ENCODE measurements at places on chromosomes 4 and X. TPM values are rescaled to one million over a fixed set of nuclear protein-coding genes. Genes with fewer than 3 reads are reported as not detected.

GRCh38 chr4:55158957-55159356 lies 33.6 kb upstream of the KDR start:
- no peaks in the 10 kb centered on the region for H3K36me3 ChIP-seq
- no peaks in the 10 kb centered on the region for H3K4me1 ChIP-seq
- no peak overlapping the region for H3K4me3 ChIP-seq
- peaks cover 16% of the 10 kb centered on the region for H3K27me3 ChIP-seq
- H3K27ac ChIP-seq = no peak overlapping the region
- DNase-seq = no peak

The PNMA6F gene
- total RNA-seq = not detected

- peak overlapping the region; percentile 73 for H3K4me3 ChIP-seq
- H3K27me3 ChIP-seq = peaks cover 43% of the 10 kb centered on the region
- peaks cover 2% of the 10 kb centered on the region for H3K36me3 ChIP-seq
- peak overlapping the region; percentile 57 for H3K27ac ChIP-seq
These were observed 12.9 kb downstream of the PPP2R3B start for GRCh38 chrX:373641-374471.

The NKAP gene
- 7.6 TPM for total RNA-seq

GRCh38 chr4:41396214-41396613 lies 139.5 kb downstream of the UCHL1 start:
- no peaks in the 10 kb centered on the region for H3K36me3 ChIP-seq
- no peaks in the 10 kb centered on the region for H3K27me3 ChIP-seq
- no peak overlapping the region for H3K27ac ChIP-seq
- no peak for DNase-seq

DNA sequence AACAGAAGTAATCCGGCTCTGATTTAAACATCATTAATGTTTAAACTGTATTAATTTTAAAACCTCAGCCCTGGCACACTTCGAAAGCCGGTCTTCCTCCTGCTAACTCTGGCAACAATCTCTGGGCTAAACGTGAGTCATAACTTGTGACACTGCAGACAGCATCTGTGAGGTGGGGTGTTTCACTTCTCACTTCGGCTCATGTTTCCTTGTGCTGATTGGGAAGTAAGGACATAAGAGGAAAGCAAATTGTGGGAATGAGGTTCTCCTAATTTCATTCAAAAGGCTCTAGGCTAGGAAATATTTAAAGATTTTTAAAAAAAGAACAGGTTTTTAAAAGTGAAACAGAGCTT lies 139.9 kb upstream of the USP9X start:
- H3K4me1 ChIP-seq = peaks cover 2% of the 10 kb centered on the region
- no peak overlapping the region for H3K27ac ChIP-seq
- H3K4me3 ChIP-seq = no peak overlapping the region
- H3K36me3 ChIP-seq = no peaks in the 10 kb centered on the region
- no peak for DNase-seq

- peaks cover 2% of the 10 kb centered on the region for H3K36me3 ChIP-seq
- no peak within 1 kb of the TSS for H3K4me3 ChIP-seq
- H3K27me3 ChIP-seq = peaks cover 13% of the 10 kb centered on the region
- no peak within 1 kb of the TSS for H3K27ac ChIP-seq
- no peaks in the 10 kb centered on the region for H3K4me1 ChIP-seq
These were observed at the start of gene ENPP6 for GRCh38 chr4:184217634-184218033. Gene ENPP6, minus strand, starts transcription at chr4:184217873. Its CDS starts 54 bp downstream, at chr4:184217819.

The REPS2 gene
- not detected for total RNA-seq

DNA sequence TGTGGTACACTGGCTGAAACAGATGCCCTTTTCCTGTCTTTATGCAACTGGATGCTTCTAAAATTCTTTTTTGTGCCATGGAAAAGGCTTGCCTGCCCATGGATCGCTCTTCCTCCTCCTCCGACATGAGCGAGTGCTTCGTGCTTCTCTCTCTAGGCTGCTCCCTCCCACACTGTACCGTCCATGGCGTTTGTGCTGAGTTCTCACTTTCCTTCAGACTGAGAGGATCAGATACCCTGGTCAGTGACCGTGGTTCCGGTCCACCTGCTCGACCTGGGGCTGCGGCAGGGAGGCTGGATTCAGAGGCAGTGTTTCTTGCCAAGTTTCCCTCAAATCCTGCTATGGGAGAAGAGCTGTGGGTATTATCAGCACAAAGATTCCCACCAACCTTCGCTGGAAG lies 10.2 kb upstream of the CLDN24 start:
- DNase-seq = no peak
- H3K4me3 ChIP-seq = no peak overlapping the region
- no peak overlapping the region for H3K27ac ChIP-seq
- H3K36me3 ChIP-seq = no peaks in the 10 kb centered on the region
- peaks cover 12% of the 10 kb centered on the region for H3K27me3 ChIP-seq

The RADX gene
- 3.6 TPM for total RNA-seq

- H3K4me3 ChIP-seq = no peak overlapping the region
- no peaks in the 10 kb centered on the region for H3K4me1 ChIP-seq
- no peaks in the 10 kb centered on the region for H3K27me3 ChIP-seq
- DNase-seq = no peak
These were observed 177.6 kb downstream of the RNF150 start for GRCh38 chr4:140955641-140956040.

- no peaks in the 10 kb centered on the region for H3K4me1 ChIP-seq
- H3K27ac ChIP-seq = no peak overlapping the region
- DNase-seq = no peak
- no peaks in the 10 kb centered on the region for H3K27me3 ChIP-seq
These were observed 1004.7 kb upstream of the LCORL start for GRCh38 chr4:19026281-19026680.

DNA sequence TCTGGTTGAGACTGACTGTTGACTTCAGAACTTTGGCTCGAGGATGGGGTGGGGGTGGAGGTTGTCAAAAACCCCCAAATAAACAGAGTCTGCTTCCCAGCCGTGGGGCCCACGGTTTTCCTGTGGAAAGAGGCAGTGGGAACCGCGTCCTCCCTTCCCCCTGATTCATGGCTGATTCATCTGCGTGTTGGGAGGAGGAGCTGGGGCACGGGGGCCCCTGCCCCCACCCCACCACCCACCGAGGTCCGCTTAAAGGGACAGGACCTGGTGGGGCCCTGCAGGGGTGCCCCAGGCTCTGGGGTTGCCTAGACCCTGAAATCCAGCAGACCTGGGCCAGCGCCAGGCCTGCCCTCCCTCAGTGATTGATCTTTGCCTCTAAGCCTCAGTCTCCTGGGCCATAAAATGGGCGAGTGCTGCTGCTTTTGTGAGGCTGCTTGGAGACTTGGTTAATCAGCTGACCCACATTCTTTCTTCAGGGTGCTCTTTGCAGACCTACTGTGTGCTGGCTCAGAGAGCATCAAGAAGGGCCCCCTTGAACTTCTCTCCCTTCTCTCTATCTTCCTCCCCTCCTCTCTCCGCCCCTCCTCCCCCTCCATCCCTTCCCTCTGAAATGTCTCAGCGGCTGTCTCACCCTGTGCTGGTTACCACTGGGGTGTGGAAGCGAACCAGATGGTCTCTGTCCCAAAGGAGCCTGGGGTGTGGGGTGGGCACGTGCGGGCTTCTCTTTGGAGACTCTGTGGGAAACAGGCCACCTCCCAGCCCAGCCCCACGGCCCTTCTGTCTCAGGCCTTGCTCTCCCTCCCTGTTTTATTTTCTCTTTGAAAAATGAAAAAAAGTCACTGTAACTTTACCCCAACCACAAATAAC lies 9.1 kb downstream of the HTRA3 start:
- no peaks in the 10 kb centered on the region for H3K36me3 ChIP-seq
- H3K27me3 ChIP-seq = no peaks in the 10 kb centered on the region
- H3K27ac ChIP-seq = no peak overlapping the region
- no peak for DNase-seq
- no peak overlapping the region for H3K4me3 ChIP-seq

- H3K4me3 ChIP-seq = no peak overlapping the region
- DNase-seq = no peak
- H3K36me3 ChIP-seq = no peaks in the 10 kb centered on the region
- no peaks in the 10 kb centered on the region for H3K27me3 ChIP-seq
These were observed 254.2 kb downstream of the DHX15 start for GRCh38 chr4:24330172-24330571.

The GPR50 gene
- not detected for total RNA-seq

The TEX13B gene
- not detected for total RNA-seq

The SEC24B gene
- total RNA-seq = 22.8 TPM

GRCh38 chrX:136193771-136194170 lies 46.4 kb downstream of the FHL1 start:
- no peaks in the 10 kb centered on the region for H3K27me3 ChIP-seq
- H3K27ac ChIP-seq = peak overlapping the region; percentile 80
- H3K4me3 ChIP-seq = peak overlapping the region; percentile 62
- DNase-seq = peak; percentile 27

DNA sequence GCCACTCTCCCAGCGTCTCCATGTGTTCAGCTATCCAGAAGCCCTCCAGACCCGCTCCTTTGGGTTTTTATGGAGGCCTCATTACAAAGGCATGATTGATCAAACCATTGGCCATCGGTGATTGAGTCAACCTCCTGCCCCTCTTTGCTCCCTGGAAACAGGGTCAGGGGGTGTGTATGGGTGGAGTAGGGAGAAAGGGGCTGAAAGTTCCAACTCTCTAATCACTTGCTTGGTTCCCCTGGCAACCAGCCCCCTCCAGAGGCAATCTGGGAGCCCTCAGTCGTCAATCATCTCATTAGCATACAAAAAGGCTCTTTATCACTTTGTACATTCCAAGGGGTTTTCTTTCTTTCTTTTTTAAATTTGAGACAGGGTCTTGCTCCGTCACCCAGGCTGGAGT lies 2.3 kb downstream of the TRIM2 start:
- H3K4me1 ChIP-seq = peaks cover 25% of the 10 kb centered on the region
- no peaks in the 10 kb centered on the region for H3K36me3 ChIP-seq
- H3K27me3 ChIP-seq = peaks cover 21% of the 10 kb centered on the region
- H3K4me3 ChIP-seq = no peak overlapping the region
- no peak overlapping the region for H3K27ac ChIP-seq

- no peak overlapping the region for H3K4me3 ChIP-seq
- DNase-seq = no peak
- no peaks in the 10 kb centered on the region for H3K27me3 ChIP-seq
- H3K4me1 ChIP-seq = peaks cover 3% of the 10 kb centered on the region
These were observed 240.1 kb upstream of the PPP1R2C start for GRCh38 chrX:43018031-43018430.

GRCh38 chr4:153823483-153823882 lies 34.6 kb upstream of the SFRP2 start:
- no peak overlapping the region for H3K4me3 ChIP-seq
- H3K4me1 ChIP-seq = no peaks in the 10 kb centered on the region
- peaks cover 17% of the 10 kb centered on the region for H3K27me3 ChIP-seq
- no peak overlapping the region for H3K27ac ChIP-seq

GRCh38 chr4:186727977-186728519 lies 4.4 kb upstream of the FAT1 start:
- H3K4me3 ChIP-seq = no peak overlapping the region
- H3K27ac ChIP-seq = no peak overlapping the region
- DNase-seq = no peak
- peaks cover 7% of the 10 kb centered on the region for H3K4me1 ChIP-seq

DNA sequence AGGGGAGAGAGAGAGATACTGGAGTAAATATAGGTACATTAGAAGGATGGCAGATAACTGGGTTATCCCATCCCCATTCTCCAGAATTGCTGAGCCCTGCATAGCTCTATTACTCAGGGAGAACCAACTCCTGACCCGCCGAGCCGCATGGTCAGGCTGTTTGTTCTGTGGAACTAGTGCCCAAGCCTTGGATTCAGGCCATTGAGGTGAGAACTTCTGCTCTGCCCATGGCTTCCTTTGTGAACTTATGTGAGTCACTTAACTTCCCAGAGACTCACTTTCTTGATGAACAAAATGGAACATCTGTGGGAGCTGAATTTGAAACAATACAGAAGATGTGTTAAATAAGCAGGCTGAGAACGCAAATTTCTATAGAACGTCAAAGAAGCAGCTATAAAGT lies 54.2 kb downstream of the SPATA18 start:
- no peak overlapping the region for H3K4me3 ChIP-seq
- no peak overlapping the region for H3K27ac ChIP-seq
- no peak for DNase-seq
- H3K36me3 ChIP-seq = no peaks in the 10 kb centered on the region
- H3K27me3 ChIP-seq = no peaks in the 10 kb centered on the region

DNA sequence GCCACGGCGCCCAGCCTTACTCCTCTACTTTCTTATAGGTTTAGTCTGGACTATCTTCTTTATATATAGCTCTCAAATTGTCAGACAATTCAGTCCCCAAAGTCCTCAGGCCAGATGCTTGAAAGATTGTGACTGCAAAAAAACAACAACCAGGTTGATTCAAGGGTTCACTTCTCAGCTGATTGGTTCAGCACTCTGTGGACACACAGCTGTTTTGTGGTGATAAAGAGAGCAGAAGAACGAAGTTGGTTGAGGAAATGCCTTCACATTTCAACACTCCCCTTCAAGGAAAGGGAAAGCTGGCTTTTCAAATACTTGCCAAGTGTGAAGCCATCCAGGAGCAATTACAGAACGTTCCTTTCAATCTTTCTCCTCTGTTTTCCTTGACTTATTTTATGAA lies 166.8 kb downstream of the SHROOM3 start:
- H3K4me3 ChIP-seq = no peak overlapping the region
- DNase-seq = no peak
- H3K27ac ChIP-seq = no peak overlapping the region
- no peaks in the 10 kb centered on the region for H3K4me1 ChIP-seq
- peaks cover 5% of the 10 kb centered on the region for H3K27me3 ChIP-seq
- H3K36me3 ChIP-seq = no peaks in the 10 kb centered on the region

DNA sequence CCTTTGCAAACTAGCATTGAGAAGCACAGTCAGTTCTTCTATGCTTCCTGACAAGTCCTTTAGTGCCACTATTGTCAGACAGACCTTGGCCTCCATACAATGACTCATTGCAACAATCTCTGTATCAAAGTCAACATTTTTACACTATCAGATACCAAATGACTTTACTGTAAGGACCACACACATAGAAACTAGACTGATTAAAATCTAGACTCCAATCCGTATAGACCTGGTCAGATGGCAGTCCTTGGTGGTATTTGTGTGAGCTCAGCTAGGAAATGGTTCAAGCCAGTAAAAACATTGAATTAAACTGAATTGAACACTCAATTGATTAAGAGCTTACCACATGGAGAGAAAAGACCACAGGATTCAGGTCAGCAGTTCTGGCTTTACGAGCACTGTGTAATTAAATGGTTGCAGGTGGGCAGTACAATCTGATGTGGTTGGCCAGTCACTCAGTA lies 549.8 kb upstream of the LCORL start:
- H3K36me3 ChIP-seq = no peaks in the 10 kb centered on the region
- H3K27ac ChIP-seq = no peak overlapping the region
- H3K4me1 ChIP-seq = no peaks in the 10 kb centered on the region
- no peak for DNase-seq

The FAM9C gene
- total RNA-seq = not detected

The EOLA1 gene
- 46.5 TPM for total RNA-seq

DNA sequence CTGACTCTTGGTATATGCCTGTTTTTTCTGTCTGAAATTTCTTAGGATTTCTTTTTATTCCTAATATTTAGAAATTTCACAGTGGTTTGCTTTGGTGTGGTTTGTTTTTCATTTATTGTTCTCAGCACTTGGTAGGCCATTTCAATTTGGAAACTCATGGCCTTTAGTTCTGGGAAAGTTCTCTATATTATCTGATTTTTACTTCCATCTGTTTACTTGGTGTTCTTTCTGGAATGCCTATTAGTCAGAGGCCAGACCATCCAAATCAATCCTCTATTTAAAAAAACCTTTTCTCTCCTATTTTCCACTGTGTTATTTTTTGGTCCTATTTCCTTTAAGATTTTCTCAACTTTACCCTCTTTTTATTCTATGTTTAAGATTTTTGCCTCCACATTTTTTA lies 188.1 kb upstream of the SFRP2 start:
- H3K36me3 ChIP-seq = peaks cover 2% of the 10 kb centered on the region
- no peaks in the 10 kb centered on the region for H3K27me3 ChIP-seq
- no peak for DNase-seq

Data from activated CD8-positive, alpha-beta T cell treated with anti-CD3 and anti-CD28 coated beads, Interleukin-2, amount 10 ng/mL, durations not matched to agents 7 days and 5 days (primary cell).